ENCODE measurements at places on chromosomes 7 and 10.

DNA sequence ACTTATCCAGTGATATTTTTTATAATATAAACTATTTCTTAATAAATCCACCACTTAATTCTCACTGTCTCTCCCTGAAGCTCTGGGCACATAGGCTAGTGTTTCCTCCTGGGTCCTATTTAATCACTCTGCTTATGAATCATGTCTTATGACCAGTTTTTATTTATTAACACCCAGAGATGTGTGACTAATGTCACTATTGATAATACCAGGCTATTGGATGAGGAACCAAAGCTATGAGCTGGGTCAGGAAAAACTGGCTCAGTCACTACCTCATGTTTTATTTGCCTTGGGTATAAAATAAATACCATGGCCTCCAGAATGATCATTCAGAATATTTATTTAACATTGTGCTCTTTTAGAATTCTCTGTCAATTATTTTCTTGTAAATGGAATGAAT lies 5.2 kb downstream of the SEMA3E start:
- DNase-seq = no peak

- no peak for DNase-seq
Measured at GRCh38 chr7:34807548-34808340, 149.7 kb downstream of the NPSR1 start.

DNA sequence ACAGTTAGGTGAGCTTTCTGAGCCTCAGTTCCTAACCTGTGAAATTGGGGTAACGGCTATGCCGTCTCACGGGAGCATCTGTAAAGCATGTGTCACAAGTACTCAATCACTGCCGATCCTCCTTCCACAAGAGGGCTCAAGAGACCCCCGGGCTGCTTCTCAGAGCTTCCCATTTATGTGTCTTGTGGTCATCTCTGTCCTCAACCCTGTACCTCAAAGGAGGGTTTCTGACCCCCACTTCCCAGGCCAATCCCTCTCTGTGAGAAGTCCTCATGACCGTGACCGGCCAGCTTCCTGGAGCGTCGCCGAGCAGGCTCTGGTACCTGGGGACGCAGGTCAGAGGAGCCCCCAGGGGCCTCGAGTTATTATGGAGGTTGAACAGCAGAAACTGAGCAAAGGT lies 510 bp upstream of the TRPV5 start:
- no peak for DNase-seq

- no peak for DNase-seq
Measured at GRCh38 chr10:110483633-110484032, 14.1 kb upstream of the DUSP5 start.

Measured in stimulated activated CD4-positive, alpha-beta T cell treated with anti-CD3 and anti-CD28 coated beads, Interleukin-1b, Interleukin-23, amount 100 ng/mL, for 24 hours (primary cell).